ENCODE measurements at places on chromosomes 1 and 21.
A peak's percentile ranks its signal among the peaks of the same experiment; 100 is the strongest.

GRCh38 chr1:32903991-32904785 is 3.0 kb upstream of the TMEM54 start:
- DNase-seq = no peak

DNA sequence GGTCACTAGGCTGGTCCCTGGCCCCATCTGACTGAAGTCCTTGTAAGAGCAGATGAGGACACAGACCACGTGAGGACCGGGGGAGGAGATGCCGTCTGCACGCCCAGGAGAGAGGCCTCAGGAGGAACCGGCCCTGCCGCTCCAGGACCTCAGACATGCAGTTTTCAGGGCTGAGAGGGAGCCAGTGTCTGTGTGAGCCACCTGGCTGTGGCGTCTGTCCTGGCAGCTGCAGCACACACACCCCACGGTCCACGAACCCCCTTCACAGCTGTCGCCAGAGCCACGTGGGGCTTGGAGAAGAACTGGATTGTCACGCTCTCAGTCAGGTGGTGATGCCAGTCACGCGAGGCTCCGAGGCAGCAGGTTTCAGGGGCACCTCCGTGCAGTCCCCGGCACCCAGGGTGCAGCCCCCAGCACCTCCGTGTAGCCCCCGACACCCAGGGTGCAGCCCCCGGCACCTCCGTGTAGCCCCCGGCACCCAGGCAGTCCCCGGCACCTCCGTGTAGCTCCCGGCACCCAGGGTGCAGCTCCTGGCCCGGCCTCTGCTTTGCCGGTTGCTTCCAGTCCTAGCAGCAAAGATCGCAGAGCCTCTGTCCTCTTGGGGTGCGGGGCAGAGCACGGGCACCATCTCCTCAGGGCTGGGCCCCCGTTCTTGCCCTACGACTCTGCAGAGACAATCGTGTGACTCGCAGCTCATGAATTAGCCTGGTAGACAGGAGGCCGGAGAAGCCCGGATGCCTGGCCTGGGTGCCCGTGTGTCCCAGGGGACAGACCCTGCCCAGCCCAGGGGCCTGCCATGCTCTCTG is 19.0 kb upstream of the SUMO3 start:
- DNase-seq = no peak

- DNase-seq = no peak
Measured at GRCh38 chr1:72438270-72438669, 155.9 kb upstream of the NEGR1 start.

GRCh38 chr21:36859744-36860501 is 106.5 kb downstream of the HLCS start:
- DNase-seq = peak; percentile 43

DNA sequence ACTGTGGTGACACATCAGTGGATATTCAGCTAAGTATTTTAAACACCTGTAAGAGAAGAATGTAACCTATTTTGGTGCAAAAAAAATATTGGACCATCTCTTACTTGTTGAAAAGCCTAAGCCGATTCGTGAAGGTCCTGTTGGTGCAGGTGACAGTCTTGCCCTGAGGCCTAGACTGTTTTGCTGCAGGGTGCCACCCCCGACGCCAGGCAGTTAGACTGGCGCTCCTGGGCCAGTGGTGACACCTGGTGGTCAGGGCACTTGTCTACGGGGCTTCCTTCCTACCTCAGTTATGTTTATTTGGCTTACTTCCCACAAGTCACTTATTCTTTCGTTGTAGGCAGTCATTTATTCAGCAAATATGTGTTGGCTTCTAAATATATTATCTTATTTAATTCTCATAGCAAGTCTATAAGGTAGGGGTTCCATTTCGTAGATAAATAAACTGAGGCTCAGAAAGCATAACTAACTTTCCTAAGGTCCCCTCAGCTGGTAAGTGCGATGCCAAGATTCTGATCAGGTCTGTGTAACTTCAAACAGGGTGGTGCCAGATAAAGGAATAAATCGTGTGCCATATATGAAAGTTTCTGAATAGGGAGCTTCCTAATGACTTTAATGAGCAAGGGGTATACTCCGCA is 1.9 kb downstream of the EEIG2 start:
- no peak for DNase-seq

DNA sequence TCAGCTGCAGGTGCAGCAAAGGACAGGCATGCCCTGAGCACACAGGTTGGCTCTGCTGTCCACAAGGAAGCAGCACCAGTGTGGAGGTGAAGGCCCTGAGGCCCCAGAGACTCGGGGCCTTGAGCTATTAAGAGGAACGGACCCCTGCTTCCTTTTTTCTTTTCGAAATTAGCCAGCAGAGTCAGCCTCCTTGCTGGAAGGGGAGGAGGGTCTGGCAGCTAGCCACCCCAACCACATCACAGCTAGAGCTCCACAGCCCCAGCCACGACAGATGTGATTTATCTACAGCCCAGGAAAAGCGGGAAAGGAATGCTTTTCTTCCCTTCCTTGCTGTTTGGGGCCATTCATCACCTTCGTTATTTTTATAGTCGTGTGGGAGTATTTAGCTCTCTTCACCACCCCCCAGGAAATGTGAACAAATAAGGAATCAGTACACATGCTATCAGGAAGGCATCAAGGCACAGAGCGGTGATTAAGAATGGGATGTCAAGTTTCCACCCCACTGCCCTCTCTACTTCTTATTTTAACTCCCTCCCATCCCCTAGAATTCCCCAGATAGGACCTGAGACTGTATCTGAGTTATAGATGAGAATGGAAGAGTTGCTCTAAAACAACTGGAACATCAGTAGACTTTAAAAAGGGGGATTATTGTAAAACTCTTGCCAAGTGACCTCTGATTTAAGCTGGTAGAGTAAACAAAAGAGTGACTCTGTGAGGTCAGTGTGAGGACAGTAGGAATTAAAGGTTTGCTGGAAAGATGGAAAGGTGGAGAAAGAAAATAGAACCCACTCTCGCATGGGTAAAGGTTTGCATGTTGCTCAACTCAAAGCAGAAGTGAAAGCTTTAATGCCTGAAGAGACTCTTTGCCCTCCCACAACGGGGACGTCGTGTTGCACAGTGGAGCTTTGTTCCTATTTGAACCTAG is 224.7 kb upstream of the GJB5 start:
- DNase-seq = no peak

GRCh38 chr1:227844320-227845146 is 29.1 kb downstream of the PRSS38 start:
- DNase-seq = no peak

DNA sequence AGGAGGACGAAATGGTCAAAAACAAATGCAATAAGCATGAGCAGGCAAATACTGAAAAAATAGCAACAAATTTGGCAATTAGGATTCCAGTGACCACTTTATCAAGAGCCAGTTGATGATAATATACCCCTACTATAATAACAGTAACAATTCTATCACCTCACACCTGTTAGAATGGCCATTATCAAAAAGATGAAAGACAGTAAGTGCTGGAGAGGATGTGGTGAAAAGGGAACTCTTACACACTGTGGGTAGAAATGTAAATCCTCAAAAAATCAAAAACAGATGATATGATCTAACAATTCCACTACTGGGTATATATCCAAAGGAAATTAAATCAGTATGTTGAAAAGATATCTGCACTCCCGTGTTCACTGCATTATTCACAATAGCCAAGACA is 114.3 kb upstream of the GFI1 start:
- DNase-seq = no peak

DNA sequence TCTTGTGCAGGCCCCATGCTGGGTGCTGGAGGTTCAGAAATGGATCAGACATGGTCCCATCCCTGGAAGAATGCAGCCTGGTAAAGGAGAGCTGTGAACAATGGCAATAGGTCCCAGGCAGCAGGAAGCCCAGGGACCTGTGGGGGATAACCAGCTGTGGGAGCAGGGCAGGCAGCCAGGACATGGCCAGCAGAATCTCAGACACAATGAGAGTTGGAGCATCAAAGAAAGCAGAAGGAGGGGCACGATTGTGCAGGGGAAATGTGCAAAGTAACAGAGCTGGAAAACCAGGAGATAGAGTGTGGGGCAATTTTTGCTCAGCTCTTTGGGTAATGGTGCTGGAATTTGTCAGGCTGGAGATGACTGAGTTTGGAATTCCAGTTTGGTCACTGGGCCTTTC is 44.3 kb downstream of the C8B start:
- DNase-seq = no peak

- DNase-seq = no peak
Measured at GRCh38 chr1:113479713-113480676, 89.7 kb downstream of the MAGI3 start.

GRCh38 chr1:203435615-203436014 is 40.0 kb upstream of the PRELP start:
- no peak for DNase-seq

GRCh38 chr1:106986603-106987002 is 69.9 kb upstream of the PRMT6 start:
- DNase-seq = no peak

- no peak for DNase-seq
Measured at GRCh38 chr1:227898502-227899140, 49.1 kb downstream of the WNT9A start.

GRCh38 chr1:6581561-6582305 is 1.9 kb downstream of the ZBTB48 start:
- DNase-seq = no peak

DNA sequence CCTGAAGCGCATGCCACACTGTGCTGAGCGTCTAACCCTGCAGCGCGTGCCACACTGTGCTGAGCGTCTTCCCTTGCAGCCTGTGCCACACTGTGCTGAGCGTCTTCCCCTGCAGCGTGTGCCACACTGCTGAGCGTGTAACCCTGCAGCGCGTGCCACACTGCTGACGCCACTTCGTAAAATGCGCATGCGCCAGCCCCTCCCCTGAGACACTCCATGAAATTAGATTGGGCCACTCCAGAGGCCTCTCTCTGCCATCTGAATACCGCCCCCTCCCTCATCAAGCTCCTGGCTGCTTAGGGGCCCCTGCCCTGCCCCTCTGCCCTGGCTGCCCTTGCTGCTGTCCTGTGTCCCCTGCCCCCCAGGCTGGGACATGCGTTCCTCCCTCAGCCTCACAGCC is 84.8 kb downstream of the POFUT2 start:
- no peak for DNase-seq

GRCh38 chr1:108646265-108646647 is 14.6 kb downstream of the HENMT1 start:
- DNase-seq = no peak

GRCh38 chr1:117838911-117839310 is 90.5 kb downstream of the GDAP2 start:
- no peak for DNase-seq

- no peak for DNase-seq
Measured at GRCh38 chr1:3746389-3746829, 5.8 kb upstream of the CCDC27 start.

GRCh38 chr1:36142121-36142520 is 7.2 kb downstream of the TRAPPC3 start:
- DNase-seq = no peak

GRCh38 chr1:113751516-113751915 is 7.8 kb downstream of the PHTF1 start:
- DNase-seq = no peak

GRCh38 chr1:51454554-51454953 is 64.5 kb downstream of the EPS15 start:
- DNase-seq = no peak

DNA sequence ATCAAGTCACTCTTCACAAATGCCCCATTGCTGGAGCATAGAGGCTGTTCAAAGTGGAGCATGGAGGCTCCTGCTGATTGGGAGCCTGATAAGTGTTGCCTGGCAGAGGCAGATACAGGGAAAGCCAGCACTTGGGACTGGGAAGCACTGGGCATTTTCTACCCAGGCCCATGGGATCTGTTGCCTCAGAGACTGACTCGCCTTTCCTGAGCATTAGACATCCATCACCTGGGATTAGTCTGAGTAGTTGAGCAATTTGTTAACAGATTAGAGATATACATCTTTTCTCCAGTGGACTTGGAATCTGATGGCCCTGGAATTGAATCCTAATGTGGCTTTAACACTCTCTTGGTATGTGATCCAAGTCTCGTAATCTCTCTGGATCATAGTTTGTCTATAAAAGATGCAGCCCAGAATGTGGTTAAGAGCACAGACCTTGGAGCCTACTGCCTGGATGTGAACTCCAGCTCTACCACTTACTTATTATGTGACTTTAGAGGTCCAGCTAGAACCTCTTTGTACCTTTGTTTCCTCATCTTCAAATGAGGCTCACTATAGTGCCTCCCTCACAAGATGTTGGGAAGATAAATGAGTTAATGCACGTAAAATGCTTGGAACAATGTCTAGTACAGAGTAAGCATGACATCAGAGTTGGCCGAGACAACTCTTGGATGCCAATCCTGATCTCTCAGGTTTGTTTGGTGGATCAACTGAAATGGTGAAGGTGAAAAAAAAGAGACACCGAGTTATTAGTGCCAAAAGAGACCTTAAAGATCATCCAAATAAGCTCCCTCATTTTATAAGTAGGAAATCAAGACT is 38.3 kb upstream of the NRDC start:
- no peak for DNase-seq

GRCh38 chr1:148308832-148309458 is 156.9 kb upstream of the NBPF11 start:
- DNase-seq = no peak

DNA sequence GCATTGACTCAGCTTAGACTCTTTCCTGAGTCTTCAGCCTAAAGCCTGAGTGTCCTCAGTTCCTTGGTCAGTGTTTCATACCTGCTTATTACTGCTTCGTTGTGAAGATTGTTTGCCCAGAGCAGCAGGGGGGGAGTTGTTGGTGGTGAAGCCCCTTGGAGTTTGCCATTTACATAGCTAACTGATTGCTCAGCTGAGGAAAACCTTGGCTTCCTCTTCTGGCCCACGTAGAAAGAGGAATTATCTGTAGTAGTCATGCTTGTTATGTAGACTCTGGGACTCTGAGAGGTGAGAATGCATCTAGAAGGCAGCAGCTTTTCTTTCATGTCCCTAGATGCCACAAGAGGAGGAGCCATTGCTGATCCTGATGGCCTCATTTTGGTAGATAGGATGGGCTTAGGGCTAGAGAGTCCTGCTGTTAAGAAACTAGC is 125.9 kb downstream of the MAST2 start:
- no peak for DNase-seq

DNA sequence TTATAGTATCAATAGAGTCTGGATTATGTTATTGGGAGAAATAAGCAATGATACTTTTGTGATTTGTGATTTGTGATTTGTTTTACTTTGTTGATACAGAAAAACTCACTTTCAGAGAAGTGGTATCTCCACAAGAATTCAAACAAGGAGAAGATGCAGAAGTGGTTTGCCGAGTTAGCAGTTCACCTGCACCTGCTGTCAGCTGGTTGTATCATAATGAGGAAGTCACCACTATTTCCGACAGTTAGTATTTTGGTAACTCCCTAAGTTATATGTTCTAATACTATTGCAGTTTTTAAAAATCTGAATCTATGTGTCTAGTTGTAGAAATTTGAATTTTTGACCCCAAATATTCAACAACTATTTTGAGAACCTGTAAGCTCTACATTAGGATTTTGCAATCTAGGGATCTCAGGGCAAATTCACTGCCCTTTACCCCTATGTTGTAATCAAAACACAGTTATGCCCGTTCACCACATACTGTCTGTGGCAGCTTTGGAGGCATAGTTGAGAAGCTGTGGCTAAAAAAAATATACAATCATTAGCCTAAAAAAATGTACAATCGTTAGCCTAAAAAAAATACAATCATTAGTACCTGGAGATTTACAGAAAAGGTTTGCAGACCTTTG is 288.1 kb downstream of the NCAM2 start:
- DNase-seq = no peak
